Osteocyte (in vitro differentiated cells): ENCODE measurements at places on chromosomes 2 and 18. TPM values are rescaled to one million over a fixed set of nuclear protein-coding genes. Genes with fewer than 3 reads are reported as not detected.

SPR gene
- total RNA-seq = 6.2 and 7.1 TPM in 2 replicates

SPC25 gene
- total RNA-seq = 4.4 and 5.6 TPM in 2 replicates

PTPN2 gene
- 27.1 and 28.6 TPM in 2 replicates for total RNA-seq

FEV gene
- total RNA-seq = not detected in 2 replicates

LYG2 gene
- not detected in 2 replicates for total RNA-seq

PAX3 gene
- 2.3 and 2.8 TPM in 2 replicates for total RNA-seq

UGT1A8 gene
- total RNA-seq = not detected in 2 replicates

EFEMP1 gene
- 7.4 and 8.3 TPM in 2 replicates for total RNA-seq

HNMT gene
- 3.2 and 4.6 TPM in 2 replicates for total RNA-seq

RGPD3 gene
- not detected in 2 replicates for total RNA-seq

PHLPP1 gene
- total RNA-seq = 19.6 and 22.7 TPM in 2 replicates

FASTKD2 gene
- 18.9 and 19.8 TPM in 2 replicates for total RNA-seq

GCG gene
- total RNA-seq = 0.57 TPM in 1 of 2 replicates, not detected in the other

CDCA7 gene
- 5.1 and 7.1 TPM in 2 replicates for total RNA-seq

FRZB gene
- 46.6 and 47.3 TPM in 2 replicates for total RNA-seq

ORMDL1 gene
- total RNA-seq = 63.7 and 71.9 TPM in 2 replicates

LYPD6B gene
- 13.5 and 14.5 TPM in 2 replicates for total RNA-seq

MAP2 gene
- total RNA-seq = 7.2 and 8.2 TPM in 2 replicates

KCNJ13 gene
- total RNA-seq = not detected in 2 replicates

GPR17 gene
- not detected in 2 replicates for total RNA-seq

RAB17 gene
- 3.9 and 5.2 TPM in 2 replicates for total RNA-seq

SLC9A2 gene
- not detected in 2 replicates for total RNA-seq

C2orf80 gene
- not detected in 2 replicates for total RNA-seq

C1GALT1C1L gene
- not detected in 2 replicates for total RNA-seq

TEKT4 gene
- not detected in 2 replicates for total RNA-seq

MLPH gene
- total RNA-seq = 21.0 and 22.5 TPM in 2 replicates

CD226 gene
- 0.46 and 0.81 TPM in 2 replicates for total RNA-seq

ZAP70 gene
- 0.44 and 1.1 TPM in 2 replicates for total RNA-seq

C1QL2 gene
- total RNA-seq = not detected in 2 replicates

PDK1 gene
- total RNA-seq = 7.2 and 7.3 TPM in 2 replicates

NDC80 gene
- total RNA-seq = 7.9 and 9.4 TPM in 2 replicates

KCNG2 gene
- not detected in 2 replicates for total RNA-seq

PLEKHB2 gene
- 53.9 and 54.2 TPM in 2 replicates for total RNA-seq

SKA1 gene
- 3.5 and 4.0 TPM in 2 replicates for total RNA-seq

OSR1 gene
- total RNA-seq = 5.8 and 6.1 TPM in 2 replicates
